Activated CD8-positive, alpha-beta T cell treated with anti-CD3 and anti-CD28 coated beads for 36 hours (primary cell): ENCODE measurements at places on chromosomes 12 and 14. TPM values are rescaled to one million over a fixed set of nuclear protein-coding genes. Genes with fewer than 3 reads are reported as not detected.

DNA sequence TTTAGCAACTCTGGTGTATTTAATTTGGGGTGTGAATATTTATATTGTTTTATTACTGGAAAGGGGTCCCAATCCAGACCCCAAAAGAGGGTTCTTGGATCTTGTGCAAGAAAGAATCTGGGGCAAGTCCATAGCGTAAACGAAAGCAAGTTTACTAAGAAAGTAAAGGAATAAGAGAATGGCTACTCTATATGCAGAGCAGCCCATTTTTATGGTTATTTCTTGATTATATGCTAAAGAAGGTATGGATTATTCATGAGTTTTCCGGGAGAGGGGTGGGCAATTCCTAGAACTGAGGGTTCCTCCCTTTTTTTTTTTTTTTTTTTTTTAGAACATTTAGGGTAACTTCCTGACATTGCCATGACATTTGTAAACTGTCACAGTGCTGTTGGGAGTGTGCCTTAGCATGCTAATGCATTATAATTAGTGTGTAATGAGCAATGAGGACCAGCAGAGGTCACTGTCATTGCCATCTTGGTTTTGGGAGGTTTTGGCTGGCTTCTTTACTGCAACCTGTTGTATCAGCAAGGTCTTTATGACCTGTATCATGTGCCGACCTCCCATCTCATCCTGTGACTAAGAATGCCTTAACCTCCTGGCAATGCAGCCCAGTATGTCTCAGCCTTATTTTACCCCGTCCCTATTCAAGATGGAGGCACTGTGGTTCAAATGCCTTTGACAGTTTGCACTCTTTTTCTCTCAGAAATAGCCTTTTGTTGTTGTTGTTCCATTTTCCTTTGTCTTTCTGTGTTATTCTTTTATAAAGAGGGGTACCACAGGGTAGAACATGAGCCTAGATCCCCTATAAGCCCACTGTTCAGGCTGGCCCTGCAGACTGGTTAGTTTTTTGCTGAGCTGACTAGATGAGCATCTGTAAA, 75.5 kb upstream of the DCD start:
- DNase-seq, result peak; percentile 44
- H3K4me3 ChIP-seq, result no peak overlapping the region
- no peak overlapping the region for H3K27ac ChIP-seq
- peaks cover 1% of the 10 kb centered on the region for H3K27me3 ChIP-seq
- no peaks in the 10 kb centered on the region for H3K36me3 ChIP-seq
- H3K4me1 ChIP-seq, result peaks cover 5% of the 10 kb centered on the region

Gene AKAP3
- total RNA-seq, result 3.5 TPM

GRCh38 chr12:47855502-47855901, 35.8 kb upstream of the HDAC7 start:
- H3K36me3 ChIP-seq, result peaks cover 77% of the 10 kb centered on the region
- no peaks in the 10 kb centered on the region for H3K27me3 ChIP-seq
- H3K27ac ChIP-seq, result no peak overlapping the region
- H3K4me1 ChIP-seq, result peaks cover 30% of the 10 kb centered on the region

DNA sequence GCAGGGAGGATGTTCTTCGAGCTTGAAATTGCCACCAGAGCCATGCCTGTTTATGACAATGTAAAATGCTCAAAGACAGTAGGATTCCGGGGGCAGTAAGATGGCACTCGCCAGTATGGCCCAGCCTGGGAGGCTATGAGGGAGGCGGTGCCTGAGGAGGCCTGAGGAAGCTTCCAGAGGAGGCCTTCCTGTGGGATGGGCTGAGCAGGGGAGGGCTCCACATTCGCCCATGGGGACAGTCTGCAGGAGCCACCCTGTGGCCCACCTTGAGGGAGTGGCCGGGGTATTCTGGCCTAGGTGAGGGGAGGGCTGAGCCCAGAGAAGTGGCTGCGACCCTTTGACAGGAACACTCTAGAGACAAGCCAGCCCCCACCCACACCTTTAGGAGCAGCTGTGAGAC, 50.7 kb downstream of the IQSEC3 start:
- no peaks in the 10 kb centered on the region for H3K4me1 ChIP-seq
- H3K4me3 ChIP-seq, result no peak overlapping the region
- no peak for DNase-seq
- peaks cover 5% of the 10 kb centered on the region for H3K27me3 ChIP-seq
- H3K27ac ChIP-seq, result no peak overlapping the region

Gene RPGRIP1
- not detected for total RNA-seq

Gene HHIPL1
- total RNA-seq, result 0.05 TPM

Gene RNU4-1
- 692 TPM for total RNA-seq

- H3K4me3 ChIP-seq, result no peak overlapping the region
- no peak for DNase-seq
- peak overlapping the region; percentile 75 for H3K27ac ChIP-seq
- H3K27me3 ChIP-seq, result no peaks in the 10 kb centered on the region
- H3K4me1 ChIP-seq, result peaks cover 84% of the 10 kb centered on the region
These were observed 30.6 kb downstream of the USP15 start for GRCh38 chr12:62290846-62291245.

DNA sequence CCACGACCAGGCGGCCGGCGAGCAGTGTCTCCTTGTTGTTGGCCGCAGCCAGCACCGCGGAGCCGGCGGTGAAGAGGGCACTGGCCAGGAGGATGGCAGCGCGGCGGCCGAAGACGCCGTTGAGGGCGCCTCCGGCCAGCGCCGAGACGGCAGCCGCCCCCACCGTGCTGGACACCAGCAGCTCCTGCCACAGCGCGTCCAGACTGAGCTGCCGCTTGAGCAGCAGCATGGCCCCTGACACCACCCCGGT, 691 bp downstream of the SLC2A13 start:
- H3K27me3 ChIP-seq, result peaks cover 4% of the 10 kb centered on the region
- DNase-seq, result no peak
- H3K27ac ChIP-seq, result no peak overlapping the region
- H3K4me1 ChIP-seq, result peaks cover 40% of the 10 kb centered on the region
- peak overlapping the region; percentile 80 for H3K4me3 ChIP-seq

DNA sequence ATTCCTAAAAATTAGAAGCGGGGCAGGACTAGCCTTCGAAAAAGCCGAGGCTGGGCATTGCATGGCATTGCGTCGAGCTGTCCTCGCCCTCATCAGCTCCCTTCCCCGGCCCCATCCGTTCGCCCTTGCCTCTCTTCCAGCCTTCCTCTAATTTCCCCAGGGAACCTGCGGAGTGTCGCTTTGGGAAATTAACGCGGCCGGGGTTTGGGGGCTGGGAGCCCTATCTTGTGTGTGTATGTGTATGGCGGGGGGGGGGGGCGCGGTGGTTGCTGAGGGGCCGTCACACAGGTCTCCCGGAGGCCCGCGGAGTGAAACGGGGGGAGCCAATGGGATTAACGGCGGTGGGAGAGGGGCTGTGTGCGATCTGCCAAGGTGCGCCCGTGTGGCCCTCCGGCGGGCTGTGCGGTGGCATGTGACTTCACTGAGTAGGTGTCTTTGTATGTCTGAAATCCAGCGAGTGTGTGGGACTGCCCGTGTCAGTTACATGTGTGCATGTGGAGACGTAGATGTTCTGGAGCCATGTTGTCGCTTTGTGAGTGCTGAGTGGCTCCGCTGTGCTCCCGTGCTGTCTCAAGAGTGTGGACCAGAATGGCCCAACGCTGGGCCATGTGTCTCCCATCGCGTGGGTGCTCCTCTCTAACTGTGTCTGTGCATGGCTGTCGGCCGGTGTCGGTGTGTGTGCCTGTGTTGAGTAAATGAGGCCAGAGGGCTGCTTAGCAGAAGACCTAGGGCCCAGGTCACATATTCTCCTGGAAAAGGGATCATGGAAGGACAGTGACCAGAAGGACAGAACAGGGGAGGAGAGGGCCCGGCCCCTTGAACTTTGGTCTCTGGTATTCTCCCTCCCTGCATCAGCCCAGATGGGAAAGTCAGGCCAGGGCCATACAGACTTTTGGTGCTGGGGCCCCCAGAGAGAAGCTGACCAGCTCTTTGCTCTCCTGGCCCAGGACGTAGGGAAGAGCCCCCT, 1.5 kb downstream of the PTMS start:
- peaks cover 24% of the 10 kb centered on the region for H3K36me3 ChIP-seq
- no peak for DNase-seq
- H3K4me3 ChIP-seq, result peak overlapping the region; percentile 71
- H3K27ac ChIP-seq, result peak overlapping the region; percentile 64
- peaks cover 49% of the 10 kb centered on the region for H3K4me1 ChIP-seq

DNA sequence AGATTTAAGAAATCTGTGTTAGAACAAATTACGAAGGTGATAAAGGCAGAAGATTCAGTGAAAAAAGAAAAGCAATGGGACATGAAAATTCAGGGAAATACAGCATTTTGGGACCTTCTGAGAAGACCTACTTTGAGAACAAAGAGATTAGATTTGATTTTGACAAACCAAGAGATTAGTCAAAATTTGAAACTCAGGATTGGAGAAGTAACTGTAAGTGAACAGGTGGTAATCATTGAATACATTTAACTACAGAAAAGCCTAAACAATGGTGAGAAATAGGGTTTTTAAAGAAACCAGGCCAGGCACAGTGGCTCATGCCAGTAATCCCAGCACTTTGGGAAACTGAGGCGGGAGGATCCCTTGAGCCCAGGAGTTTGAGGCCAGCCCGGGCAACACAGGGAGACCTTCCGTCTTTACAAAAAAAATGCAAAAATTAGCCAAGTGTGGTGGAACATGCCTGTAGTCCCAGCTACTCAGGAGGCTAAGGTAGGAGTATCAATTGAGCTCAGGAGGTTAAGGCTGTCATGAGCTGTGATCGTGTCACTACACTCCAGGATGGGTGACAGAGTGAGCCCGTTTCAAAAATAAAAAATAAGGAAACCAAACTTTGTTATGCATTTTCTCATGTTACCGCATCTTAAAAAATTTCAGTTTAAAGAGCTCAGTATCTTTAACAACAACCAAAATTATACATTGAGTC, 8.9 kb upstream of the SAV1 start:
- H3K4me3 ChIP-seq, result peak overlapping the region; percentile 17
- H3K27me3 ChIP-seq, result no peaks in the 10 kb centered on the region

Gene OR4K1
- total RNA-seq, result not detected
